Brain microvascular endothelial cell (primary cell): ENCODE measurements at places on chromosomes 3 and 15.

DNA sequence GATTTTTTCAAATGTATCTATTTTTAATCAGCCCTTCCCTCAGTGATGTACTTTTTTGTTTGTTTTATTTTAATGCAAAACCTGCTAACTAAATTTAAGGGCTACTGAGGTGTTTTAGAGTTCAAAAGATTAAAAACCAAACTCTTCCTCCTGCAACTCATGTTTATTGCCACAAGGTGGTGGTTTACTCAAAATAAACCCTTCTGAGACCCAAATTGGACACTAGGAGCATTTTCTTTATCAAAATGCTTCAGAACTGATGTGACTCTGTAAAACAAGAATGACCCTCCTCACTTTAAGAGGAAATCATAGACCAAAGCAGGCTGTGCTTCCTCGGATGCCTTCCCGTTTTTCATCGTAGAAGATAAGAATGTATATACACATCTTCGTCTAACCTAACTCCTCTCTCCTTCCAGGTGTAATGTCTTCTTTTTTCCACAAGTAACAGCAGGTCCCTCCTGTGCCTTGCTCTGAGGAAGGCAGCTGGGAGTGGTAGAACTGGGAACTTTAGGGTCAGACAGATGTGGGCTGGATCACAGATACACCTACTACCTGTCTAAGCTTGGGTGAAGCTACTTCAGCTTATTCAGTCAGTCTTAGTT lies 2.9 kb upstream of the NME9 start:
- peak; percentile 17 for DNase-seq

DNA sequence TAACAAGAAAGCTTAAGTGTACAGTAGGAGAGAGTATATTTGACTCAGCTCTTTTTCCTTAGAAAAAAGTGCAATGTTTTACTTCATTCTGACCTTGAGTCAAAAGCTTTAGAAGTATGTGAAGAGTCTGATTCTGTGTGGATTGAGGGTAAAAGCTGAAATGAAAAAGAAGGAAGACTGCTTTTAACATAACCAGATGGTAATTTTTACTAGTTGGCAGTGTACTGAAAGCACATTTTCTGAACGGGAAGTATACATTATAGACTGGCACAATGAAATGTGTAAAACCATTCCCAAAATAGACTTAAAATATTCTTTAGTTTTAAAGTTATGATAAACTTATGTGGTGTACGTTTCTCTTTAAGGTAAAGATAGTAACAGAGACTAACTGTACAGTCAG lies 197.8 kb upstream of the ZNF717 start:
- DNase-seq: no peak

DNA sequence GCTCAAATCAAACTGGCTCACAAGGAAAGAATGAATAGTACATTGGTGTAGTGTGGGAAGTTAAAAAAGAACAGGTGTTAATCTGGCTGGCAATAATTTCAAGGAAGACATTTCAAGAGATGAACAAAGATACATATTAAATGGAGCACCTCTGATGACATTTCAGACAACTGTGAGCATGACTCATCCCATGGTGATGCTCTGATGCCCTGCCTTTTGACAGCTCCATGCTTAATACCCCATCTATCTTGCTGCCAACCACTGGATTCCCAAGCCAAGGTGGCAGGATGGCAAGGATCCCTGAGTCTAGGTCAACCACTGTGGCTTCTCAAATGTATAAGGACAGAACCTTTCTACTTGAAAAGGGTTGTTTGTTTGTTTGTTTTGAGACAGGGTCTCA lies 29.3 kb downstream of the LRRC2 start:
- DNase-seq: no peak

GRCh38 chr3:140832883-140833282 lies 108.8 kb upstream of the SLC25A36 start:
- no peak for DNase-seq

- no peak for DNase-seq
Observed at GRCh38 chr3:127141921-127142730, 50.8 kb upstream of the PRR23E start.
